Suppressor macrophage (primary cell): ENCODE measurements at places on chromosomes 6 and 20.
A peak's percentile ranks its signal among the peaks of the same experiment; 100 is the strongest.

DNA sequence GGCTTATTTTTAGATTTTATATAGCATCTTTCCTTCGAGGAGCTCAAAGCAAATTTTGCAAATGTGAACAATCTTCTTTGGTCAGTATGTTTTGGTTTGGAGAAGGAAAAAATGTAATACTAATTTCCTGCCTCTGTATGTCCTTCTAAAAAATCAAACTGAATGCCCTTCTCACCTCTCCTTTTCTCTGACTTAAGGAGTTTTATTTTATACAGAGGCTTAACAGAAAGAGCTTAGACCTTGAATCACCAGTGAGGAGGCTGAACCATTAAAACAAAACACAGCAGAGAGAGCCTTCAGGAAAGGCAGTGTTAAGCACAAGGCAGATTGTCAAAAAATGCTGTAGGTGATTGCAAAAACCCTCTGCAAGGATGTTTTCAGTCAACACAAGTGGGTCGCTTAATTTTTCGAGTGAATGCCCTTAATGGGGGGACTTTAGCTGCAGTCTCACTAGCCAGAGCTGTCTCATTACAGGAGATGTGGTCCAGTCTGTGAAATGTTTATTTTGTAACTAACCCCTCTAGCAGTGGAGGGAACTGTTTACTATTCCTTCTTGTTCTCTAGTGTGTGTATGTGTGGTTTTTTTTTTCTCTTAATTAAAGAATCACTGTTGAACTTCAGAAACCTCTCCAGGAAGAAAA lies 481.3 kb upstream of the CITED2 start:
- no peak for DNase-seq

DNA sequence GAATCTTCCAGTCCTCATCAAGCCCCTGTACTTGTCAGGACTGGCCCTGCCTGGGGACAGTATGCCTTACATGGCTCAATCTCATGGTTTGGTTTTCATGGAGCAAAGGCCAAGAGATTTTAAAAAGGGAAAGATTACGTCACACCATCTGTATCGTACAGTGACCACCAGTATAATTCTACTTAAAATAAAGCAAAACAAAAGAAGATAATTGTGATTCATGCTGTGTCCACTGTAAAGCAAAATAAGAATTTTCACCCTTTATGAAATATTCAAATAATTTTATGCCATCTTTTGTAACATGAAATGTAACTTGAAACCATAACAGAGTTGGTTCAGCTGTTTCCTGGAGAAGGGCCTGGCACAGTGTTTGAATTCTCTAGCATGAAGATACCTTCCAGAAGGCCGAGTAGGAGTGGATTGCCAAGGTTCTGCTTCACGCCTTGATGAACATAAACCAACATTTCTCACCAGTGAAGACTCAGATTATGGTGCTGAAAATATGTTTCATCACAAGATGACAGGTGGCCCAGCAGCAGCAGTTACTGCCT lies 486.5 kb downstream of the RFPL4B start:
- DNase-seq = no peak

- no peak for DNase-seq
Observed at GRCh38 chr6:4682431-4683097, 93.6 kb upstream of the CDYL start.

GRCh38 chr20:46213946-46214823 lies 94.1 kb downstream of the CDH22 start:
- DNase-seq = no peak

DNA sequence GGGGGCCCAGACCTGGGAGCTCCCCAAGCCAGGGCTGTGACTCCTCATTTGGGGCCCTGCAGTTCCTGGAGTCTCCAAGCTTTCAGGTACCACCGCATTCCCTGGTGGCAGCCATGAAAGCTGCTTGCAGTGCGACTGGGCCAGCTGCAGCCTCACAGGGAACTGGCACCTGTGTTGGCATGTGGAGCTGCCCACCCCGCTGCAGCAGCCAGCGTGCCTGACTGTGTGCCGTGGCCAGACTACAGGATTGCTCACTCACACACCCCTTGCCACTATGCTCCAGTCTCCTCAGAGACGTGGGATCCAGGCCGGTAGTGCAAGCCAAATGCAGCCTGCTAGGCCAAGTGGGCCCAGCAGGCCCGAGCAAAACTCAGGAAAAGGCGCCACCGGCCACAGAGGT lies 450.7 kb downstream of the COL12A1 start:
- DNase-seq = no peak

- no peak for DNase-seq
Observed at GRCh38 chr6:12010635-12011275, 1.4 kb upstream of the HIVEP1 start.

- DNase-seq = no peak
Observed at GRCh38 chr6:166167258-166167731, 356 bp downstream of the TBXT start.

- DNase-seq = peak; percentile 72
Observed at GRCh38 chr6:170516783-170517616, 36.1 kb downstream of the PSMB1 start.

- no peak for DNase-seq
Observed at GRCh38 chr6:15461127-15461944, 201.5 kb downstream of the DTNBP1 start.

GRCh38 chr20:18571009-18571408 lies 3.8 kb downstream of the SMIM26 start:
- DNase-seq = no peak

DNA sequence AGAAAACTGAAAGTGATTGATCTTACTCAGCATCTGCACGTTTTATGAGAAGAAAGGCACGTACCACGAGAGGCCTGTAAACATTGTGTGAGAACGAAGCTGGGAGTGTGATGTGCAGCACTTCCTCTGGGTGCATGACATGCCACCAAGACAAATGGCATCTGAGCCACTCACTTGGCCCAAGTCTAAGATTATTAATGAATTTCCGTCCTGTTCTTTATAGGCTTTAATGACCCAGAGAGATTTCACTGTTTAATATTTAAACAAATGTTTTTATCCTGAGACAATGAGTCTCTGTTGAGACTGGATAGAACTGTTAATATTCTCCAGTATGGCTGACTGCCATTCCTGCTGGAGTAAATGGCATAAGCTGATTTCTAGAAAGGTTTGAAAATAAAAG lies 172.6 kb upstream of the PHACTR1 start:
- no peak for DNase-seq

DNA sequence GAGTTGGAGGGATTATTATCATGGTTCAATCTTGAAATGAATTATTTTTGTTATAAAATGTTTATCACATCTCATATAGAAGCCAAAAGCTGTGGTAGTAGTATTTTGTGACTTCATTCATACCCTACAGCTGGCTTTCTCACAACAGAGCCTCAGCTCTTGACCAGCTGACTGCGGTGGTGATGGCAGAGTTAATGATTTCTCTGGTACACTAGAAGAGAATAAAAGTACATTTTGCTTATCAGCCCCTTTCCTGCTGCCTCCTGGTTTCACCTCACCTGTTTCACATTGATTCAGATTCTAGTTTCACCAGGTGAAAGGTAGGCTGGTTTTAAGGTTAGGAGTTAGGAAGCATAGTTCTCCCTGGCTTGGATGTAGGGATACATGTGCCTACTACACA lies 55.7 kb downstream of the AFG1L start:
- DNase-seq = no peak

DNA sequence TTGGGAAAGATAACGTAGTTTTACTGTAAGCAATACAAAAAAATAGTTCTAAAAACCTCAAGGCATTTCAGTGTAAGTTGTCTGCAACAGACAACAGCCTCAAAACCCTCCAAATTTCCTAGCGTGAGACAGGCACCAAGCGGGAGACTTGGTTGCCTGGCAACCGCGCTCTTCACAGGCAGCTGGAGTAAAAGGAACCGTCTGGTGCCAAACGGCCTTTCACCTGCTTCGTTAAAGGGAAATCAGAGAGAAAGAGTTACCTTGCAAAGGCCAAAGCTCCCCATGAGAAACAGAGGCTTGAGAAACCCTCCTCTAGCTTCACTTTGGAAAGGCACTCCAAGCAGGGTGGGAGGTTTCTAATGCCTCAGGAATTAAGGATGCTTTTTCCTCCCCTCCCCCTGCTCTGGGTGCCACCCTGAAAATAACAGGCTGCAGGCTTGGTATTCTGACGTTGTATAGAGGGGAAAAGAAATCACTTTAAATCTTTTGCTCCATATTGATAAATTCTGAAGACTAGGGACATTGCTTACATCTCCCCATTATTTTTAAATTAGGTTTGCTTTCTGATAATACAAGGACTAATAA lies 129.7 kb upstream of the UFL1 start:
- no peak for DNase-seq

DNA sequence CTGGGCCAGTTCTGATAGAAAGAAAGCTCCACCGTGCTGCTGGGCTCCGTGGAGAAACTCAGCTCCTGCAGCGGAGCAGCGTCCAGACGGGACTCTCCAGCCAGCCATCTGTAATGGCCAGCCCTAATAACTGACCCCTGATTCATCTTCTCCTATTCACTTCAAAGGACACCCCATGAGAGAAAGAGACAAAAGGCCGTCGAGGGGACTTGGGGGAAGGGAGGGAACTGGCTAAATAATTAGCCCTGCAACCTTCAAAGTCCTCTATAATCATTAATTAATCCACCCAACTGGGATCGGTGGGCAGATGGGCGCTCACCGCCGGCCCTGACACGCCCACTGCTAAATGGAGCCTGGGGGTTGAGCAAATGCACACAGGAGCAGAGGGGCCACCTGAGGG lies 512.4 kb downstream of the CD83 start:
- no peak for DNase-seq

DNA sequence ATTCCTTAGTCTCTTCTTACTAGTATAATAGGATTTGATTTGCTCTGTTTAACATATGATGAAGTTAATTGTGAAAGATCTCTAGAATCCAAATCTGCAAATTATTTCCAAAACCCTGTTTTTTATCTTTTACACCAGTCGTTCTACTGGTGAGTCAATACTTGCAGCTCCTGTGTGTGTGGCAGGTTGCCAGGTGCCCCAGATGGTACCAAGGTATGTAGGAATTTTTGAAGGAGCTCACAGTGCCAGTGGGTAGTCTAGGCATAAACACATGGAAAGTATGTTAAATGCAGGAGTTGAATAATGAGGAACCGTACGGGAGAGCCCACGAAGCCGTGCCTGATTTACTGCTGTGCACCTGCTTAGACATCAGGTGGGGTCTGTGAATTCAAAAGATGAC lies 192.2 kb downstream of the FARS2 start:
- no peak for DNase-seq

GRCh38 chr6:150499882-150500312 lies 99.8 kb upstream of the PLEKHG1 start:
- no peak for DNase-seq
